Gastroesophageal sphincter (tissue), 4 donors: ENCODE measurements at places on chromosomes 1 and 21.
A peak's percentile ranks its signal among the peaks of the same experiment; 100 is the strongest.

GRCh38 chr1:36156329-36157114, 562 bp downstream of the MAP7D1 start:
- peak; percentile 33 for ATAC-seq

DNA sequence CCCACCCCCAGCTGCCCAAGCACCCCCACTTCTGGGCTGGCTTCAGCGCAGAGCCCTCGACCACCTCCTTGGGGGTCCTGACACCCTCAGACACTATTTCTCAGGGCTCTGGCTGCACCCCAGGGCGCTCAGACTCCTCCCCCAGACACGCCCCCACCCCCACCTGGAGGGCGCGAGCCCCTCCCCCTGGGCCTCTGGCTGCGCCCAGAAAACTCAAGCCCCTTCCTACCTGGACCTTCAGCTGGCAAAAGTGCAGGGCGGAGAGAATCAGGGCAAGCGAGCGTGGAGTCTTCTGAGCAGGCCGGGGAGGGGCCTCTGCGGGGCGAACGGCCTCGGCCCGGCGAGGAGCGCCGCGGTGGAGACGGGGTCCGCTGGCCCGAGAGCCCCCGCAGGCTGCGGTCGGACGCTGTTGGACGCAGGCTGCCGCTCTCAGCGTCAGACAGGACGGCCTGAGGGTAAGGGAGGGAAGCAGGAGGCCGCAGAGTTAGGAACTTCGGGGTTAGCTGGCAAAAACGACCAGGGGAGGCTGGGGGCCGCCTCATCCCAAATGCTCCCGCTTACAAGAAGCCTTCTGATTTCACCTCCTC, 17.4 kb upstream of the NBPF1 start:
- no peak for ATAC-seq

GRCh38 chr1:79663916-79664315, 657.4 kb upstream of the ADGRL4 start:
- no peak for ATAC-seq

- ATAC-seq: no peak
These were observed 55.2 kb downstream of the PRDM15 start for GRCh38 chr21:41823906-41824305.

GRCh38 chr1:8113262-8114220, 87.4 kb upstream of the ERRFI1 start:
- no peak for ATAC-seq

DNA sequence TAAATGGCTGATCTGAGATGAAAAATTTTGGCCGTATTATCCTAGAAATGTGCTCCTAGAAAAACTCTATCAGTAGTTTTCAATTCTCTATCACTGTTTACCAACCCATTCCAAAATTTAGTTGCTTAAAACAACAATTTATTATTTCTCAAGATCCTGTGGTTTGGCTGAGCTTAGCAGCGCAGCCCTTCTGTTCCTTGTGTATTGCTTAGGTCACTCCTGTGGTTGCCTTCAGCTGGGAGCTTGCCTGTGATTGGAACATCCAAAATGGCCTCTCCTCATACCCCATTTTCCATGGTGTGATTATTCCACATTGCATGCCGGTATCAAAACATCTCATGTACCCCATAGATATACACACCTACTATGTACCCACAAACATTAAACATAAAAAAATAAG, 22.8 kb upstream of the STUM start:
- no peak for ATAC-seq

DNA sequence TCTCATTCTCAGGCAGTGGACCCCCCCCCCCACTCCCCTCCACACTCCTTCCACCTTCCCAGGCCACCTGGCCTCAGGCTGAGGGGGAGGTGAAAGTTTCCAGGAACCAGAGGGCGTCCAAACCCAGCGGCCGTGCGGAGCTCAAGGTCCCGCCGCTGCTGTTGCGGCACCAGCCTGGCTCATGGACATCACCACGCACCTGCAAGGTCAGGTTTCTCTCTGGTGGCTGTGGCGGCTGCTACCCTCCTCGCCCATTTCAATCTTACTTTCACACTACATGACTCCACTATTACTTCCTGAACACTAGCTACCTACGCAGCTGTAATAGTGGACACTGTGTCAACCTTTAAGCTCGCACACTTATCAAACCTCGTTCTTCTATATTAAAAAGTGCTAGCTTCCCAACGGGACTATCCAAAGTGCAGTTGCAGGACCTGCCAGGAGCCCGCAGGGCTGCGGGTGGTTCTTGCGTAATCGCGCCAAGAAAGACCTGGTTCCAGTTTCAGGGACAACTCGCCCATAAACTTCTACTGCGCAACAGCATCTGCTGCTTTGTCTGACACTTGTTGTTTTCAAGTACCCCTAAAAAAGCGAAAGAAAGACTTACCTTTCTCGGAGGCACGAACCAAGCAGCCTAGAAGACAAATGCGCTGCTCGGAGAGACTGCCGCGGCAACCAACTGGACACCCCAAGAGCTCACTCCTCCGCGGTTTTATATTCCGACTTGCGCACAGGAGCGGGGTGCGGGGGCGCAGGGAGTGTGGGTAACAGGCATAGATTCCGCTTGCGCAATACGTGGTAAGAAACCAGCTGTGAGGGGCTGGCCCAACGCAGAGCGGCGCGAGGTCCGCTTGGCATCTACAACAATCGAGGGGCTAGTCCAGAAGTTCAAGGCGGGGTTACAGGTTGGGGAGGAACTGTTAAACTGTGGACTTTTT, at the start of gene DIRAS3:
TSS of gene DIRAS3 (minus strand) at position 687 of the 938 bp plus-strand sequence. CDS start 3,330 bp downstream, outside the sequence.
- ATAC-seq: peak; percentile 30

- no peak for ATAC-seq
These were observed 6.4 kb downstream of the FNDC7 start for GRCh38 chr1:108718927-108719655.

DNA sequence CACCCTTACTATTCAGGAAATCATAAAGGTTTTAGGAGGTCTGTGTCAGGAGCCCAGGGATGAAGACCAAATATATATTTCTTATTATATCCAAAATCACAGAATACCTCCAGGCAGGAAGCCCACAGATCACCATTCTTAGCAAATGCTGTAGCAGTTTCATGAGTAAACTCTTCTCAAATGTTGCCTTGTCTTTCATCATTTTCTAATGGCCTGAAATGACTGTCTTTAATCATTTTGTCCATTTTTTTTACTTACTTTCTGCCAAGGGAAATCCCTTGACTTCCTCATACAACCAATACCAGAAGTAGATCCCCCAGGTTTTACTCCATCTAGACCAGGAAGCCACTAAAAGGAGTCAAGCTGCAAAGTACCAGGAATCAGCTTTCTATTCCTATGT, 32.4 kb downstream of the PSMG1 start:
- no peak for ATAC-seq

GRCh38 chr1:91349524-91349923, 55.1 kb downstream of the HFM1 start:
- no peak for ATAC-seq

GRCh38 chr1:226980565-226981385, 40.7 kb downstream of the COQ8A start:
- ATAC-seq: no peak

DNA sequence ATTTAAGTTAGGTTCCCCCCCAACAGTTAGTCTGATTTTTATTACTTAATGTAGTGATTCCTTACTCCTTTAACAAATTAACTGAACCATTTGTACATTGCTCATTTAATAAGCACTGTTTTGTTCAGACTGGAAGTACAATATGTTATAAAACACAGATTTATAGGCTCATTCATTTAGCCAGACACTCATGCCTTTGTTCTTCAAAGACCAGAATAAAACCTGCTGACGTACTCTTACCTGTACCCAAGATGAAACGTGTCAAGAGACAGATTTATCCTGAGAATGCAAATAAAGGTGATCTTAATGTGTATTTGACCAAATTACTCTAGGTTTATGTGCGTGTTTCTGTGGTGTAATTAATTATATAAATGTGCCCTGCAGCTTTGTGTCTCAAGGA, 92.8 kb downstream of the INTS7 start:
- no peak for ATAC-seq

DNA sequence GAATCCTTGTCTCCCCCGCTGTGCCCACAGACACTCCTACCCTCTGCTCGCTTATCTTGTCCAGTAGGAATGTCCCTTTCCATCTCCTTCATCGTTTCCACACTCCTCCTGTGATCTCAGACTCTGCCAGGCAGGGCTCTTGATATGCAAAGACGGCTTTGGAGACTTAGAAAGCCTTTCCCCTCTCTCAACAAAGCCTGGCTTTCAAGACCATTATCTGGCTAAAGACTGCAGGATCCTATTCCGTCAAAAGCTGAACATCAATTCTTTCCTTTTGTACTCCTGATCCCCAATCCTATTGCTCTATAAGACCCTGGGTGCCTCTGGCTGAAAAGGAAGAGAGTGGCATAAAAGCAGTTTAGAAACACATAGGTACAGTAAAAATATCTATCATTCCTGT, 63.9 kb downstream of the SDC3 start:
- no peak for ATAC-seq

GRCh38 chr1:156384007-156384406, 15.0 kb downstream of the RHBG start:
- ATAC-seq: no peak

GRCh38 chr1:26059906-26060305, 7.5 kb downstream of the TRIM63 start:
- no peak for ATAC-seq

DNA sequence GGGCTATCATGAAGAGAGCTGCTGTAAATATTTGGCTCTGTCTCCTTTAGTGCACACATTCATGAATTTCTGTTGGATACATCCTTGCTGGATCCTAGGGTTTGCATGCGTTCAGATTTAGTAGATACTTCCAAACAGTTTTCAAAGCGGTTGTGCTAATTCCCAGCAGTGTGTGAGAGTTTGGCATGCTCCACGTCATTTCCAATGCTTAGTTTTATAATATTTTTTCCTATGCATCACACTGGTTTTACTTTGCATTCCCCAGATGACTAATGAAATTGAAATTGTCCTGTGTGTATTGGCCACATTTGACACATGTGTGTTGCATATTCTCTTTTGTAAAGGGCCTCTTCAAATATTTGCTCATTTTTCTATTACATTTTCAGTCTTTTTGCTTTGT, 18.5 kb upstream of the AADACL3 start:
- no peak for ATAC-seq

GRCh38 chr1:99227056-99227897, 37.0 kb upstream of the PLPPR4 start:
- no peak for ATAC-seq

- ATAC-seq: no peak
These were observed 8.0 kb downstream of the ECHDC2 start for GRCh38 chr1:52913537-52913936.

GRCh38 chr1:40853885-40854170, 8.3 kb downstream of the CITED4 start:
- ATAC-seq: no peak

DNA sequence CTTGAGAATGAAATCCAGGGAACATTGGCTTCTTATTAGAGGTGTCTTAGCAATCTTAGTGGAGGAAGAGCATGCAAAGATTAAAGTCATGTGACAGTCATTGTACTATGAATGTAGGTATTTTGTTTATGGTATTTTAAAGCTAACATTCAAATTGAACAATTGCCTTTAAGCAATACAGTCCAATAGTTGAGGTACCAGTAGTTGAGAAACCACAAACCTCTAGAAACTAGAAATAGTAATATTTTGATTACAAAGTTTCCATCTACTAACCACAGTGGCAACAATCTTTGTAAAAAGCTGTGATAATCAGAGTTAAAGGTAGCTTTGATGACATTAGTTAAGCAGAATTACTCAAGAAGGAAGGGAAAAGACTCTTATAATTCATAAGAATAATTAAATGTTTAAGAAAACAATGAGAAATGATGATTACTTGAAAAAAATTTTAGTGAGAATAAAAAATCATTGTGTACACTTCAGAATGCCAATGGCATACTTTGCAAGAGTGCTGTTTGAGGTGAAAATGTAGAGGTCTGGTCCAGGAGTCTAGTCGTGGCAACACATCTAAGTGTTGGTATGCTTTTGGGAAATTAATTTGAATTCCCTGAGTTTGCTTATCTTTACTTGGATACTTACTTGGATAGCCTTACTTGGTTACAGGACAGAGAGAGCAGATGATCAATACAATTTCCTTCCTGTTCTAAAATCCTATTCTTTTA, 104.9 kb upstream of the PTGFR start:
- ATAC-seq: no peak

- ATAC-seq: no peak
These were observed 55.5 kb downstream of the SIM2 start for GRCh38 chr21:36754241-36754898.

- no peak for ATAC-seq
These were observed 185.8 kb downstream of the MRPL39 start for GRCh38 chr21:25421321-25422028.

- no peak for ATAC-seq
These were observed 76.1 kb downstream of the SIPA1L2 start for GRCh38 chr1:232553809-232554208.

DNA sequence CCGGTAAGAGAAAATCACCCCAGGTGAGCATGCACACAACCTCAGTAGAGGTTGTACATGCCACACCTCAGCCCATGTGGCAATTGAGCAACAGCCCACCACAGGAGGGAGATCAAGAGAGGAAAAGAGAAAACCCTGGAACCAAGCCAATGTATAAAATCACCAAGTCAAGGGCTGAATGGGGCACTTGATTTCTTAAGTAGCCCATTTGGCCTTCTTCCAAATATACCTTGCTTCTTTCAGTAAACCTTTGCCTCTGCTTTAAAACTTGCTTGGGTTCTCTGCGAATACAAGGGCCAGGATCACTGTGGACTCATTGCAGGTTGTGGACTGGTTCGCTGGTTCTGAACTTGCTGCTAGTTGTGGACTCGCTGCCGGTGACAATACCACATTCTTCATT, 1814.0 kb downstream of the PLA2G4A start:
- no peak for ATAC-seq

GRCh38 chr1:164774413-164774812, 215.4 kb downstream of the PBX1 start:
- ATAC-seq: no peak

DNA sequence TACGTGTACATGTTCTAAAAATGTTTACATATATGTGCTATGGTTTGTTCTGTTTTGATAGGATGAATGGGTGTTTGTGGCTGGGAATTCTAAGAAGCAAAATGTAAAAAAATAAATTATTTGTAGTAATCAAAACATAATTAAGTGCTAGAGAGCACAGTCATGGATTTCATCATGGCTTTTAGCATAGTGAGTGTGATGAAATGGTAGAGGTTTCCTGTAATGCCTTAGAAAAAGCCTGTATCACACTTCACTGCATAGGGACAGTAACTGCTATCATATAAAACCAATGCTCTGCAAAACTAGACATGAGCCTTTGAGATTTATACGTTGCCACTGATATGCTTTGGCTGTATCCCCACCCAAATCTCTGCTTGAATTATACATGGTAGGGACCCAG, 99.8 kb downstream of the PTGER3 start:
- no peak for ATAC-seq

DNA sequence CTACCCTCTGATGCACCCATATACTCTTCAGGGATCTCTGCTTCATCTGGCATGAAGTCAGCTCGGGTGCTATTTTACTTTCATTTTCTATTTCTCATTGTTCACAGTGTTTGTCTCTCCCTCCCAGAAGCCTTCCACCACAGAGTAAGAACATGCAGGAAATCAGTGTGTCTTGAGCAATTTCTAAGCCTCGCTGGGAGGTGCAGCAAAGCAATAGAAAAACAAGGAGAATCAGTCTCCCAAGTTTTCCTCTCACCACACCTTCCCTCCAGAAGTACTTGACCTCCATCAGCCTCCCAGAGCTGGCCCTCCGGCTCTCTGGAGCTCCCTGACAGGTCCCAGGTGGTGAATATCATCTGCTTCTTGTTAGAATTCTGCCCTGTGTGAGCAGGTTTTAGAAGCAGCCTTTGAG, 594.7 kb upstream of the CAMK1G start:
- peak; percentile 41 for ATAC-seq

- no peak for ATAC-seq
These were observed 122.3 kb upstream of the BACE2 start for GRCh38 chr21:41045534-41046268.
